ENCODE measurements at places on chromosomes 1 and 21. TPM values are rescaled to one million over a fixed set of nuclear protein-coding genes. Genes with fewer than 3 reads are reported as not detected.

OR2AK2 gene
- total RNA-seq, result not detected

LTN1 gene
- total RNA-seq, result 25.8 TPM

SPRR2D gene
- not detected for total RNA-seq

KDM5B gene
- 43.5 TPM for total RNA-seq

DNA sequence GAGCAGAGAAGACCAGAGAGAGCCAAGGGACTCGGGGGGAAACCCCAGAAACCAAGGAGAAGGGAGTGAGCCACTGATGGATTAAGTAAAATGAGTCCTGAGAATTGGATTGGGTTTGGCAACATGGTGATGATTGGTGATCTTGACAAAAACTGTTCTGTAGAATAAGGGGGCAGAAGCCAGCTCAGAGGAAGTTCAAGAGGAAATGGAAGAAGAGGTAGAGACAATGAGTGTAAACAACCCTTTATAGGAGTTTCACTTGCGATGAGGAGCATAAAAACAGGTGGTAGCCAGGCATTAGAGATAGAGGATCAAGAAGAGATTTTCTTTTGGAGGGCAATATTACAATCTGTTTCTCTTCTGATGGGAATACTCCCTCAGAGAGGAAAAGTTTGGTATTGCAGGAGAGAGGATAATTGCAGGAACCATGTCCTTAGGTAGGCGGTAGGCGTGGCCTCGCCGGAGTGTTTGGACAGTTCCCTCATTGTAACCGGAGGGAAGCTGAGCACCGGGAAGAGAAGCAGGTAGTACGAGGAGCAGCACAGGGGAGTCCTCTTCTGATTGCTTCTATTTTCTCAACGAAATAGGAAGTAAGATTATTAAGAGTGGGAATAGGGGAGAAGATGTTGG is 68.4 kb upstream of the TENT5C start:
- H3K27ac ChIP-seq, result no peak overlapping the region
- no peaks in the 10 kb centered on the region for H3K36me3 ChIP-seq
- no peaks in the 10 kb centered on the region for H3K27me3 ChIP-seq
- no peak for DNase-seq
- peaks cover 2% of the 10 kb centered on the region for H3K4me1 ChIP-seq
- H3K4me3 ChIP-seq, result no peak overlapping the region

DNA sequence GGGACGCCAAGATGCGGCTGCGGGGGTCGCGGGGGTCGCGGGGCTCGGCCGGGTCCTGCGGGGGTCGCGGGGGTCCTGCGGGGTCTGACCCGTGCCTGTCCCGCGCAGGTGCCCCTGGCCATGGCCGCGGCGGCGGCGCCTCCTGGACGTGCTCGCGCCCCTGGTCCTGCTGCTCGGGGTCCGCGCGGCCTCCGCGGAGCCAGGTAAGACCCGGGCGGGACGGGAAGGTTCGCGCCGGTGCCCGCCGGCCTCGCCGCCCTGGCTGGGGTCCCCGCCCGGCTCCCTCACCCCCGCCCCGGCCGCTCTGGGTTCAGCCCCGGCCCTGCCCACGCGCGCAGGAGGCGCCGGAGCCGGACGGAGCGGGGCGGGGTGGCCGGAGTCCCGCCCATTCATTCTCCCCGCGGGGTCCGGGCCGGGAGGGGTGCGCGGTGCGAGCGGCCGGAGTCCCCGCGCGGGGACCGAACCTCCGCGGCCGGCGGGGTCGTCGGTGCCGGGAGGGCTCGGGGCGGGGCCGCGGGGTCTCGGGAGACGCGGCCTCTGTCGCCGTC is 380 bp downstream of the COL18A1 start:
- no peak overlapping the region for H3K4me3 ChIP-seq
- DNase-seq, result peak; percentile 21
- H3K27ac ChIP-seq, result no peak overlapping the region
- peaks cover 14% of the 10 kb centered on the region for H3K4me1 ChIP-seq

DNA sequence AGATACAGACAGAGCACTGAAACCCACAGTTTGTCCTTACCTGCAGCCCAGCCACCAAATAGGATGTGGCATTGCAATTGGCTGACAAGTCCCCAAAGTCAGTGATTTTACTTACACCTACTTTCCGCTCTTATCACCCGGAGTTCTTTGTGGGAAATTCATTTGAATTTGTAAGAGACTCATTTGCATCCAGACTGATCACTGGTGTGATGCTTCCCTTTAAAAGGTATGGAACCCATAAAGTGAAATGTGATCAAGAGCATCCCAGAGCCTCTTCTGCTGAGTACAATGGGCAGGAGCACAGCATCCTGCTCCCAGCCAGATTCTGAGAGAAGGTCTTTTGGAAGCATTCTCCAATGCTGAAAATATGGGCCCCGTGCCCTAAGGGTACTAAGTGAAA is 161.4 kb downstream of the DAB1 start:
- no peak overlapping the region for H3K27ac ChIP-seq
- H3K4me1 ChIP-seq, result no peaks in the 10 kb centered on the region
- peaks cover 3% of the 10 kb centered on the region for H3K27me3 ChIP-seq
- H3K36me3 ChIP-seq, result no peaks in the 10 kb centered on the region
- H3K4me3 ChIP-seq, result no peak overlapping the region
- DNase-seq, result no peak

- H3K36me3 ChIP-seq, result no peaks in the 10 kb centered on the region
- DNase-seq, result no peak
- H3K4me3 ChIP-seq, result no peak overlapping the region
- no peak overlapping the region for H3K27ac ChIP-seq
- H3K27me3 ChIP-seq, result peaks cover 5% of the 10 kb centered on the region
- no peaks in the 10 kb centered on the region for H3K4me1 ChIP-seq
Observed at GRCh38 chr1:228841632-228842031, 106.4 kb downstream of the RHOU start.

DNA sequence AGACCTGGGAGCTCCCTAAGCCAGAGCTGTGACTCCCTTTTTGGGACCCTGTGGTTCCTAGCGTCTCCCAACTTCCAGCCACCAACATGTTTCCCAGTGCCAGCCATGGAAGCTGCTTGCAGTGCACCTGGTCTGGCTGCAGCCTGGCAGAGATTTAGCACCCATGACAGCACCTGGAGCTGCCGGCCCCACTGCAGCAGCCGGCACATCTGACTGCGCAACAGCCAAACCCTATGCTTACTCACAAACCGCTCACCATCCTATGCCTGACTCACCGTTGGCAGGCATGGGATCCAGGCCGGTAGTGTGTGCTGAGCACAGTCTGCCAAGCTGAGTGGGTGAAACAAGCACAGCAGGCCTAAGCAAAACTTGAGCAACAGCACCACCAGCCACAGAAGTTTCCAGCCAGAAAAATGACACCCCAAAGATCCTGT is 435.9 kb upstream of the PRMT6 start:
- H3K4me1 ChIP-seq, result no peaks in the 10 kb centered on the region
- no peak for DNase-seq
- no peak overlapping the region for H3K27ac ChIP-seq
- no peaks in the 10 kb centered on the region for H3K27me3 ChIP-seq

- peaks cover 29% of the 10 kb centered on the region for H3K27me3 ChIP-seq
- H3K4me1 ChIP-seq, result no peaks in the 10 kb centered on the region
- H3K27ac ChIP-seq, result no peak overlapping the region
- DNase-seq, result no peak
Observed at GRCh38 chr21:35989138-35989735, 71.1 kb downstream of the SETD4 start.

DNA sequence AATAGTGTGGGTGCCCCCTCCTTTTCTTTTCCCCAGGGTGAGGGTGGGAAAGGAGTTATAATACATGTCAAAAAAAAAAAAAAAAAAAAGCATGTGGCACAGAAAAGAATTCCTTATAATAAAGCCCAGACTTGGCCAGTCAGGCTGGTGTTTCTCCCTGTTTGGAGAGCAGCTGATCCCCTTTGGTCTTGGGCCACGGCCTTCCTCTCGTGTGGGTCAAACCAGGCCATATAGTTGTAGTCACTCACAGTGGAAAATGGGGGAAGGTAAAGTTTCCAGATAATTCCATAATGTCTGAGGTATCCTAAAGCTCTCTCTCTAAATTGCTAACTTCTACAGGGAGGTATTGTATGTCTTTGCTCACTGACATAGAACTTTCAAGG is 22.0 kb downstream of the CLIC6 start:
- H3K4me3 ChIP-seq, result no peak overlapping the region
- H3K36me3 ChIP-seq, result no peaks in the 10 kb centered on the region
- no peaks in the 10 kb centered on the region for H3K4me1 ChIP-seq
- DNase-seq, result no peak

- no peaks in the 10 kb centered on the region for H3K27me3 ChIP-seq
- no peak for DNase-seq
- H3K27ac ChIP-seq, result no peak overlapping the region
- H3K4me3 ChIP-seq, result no peak overlapping the region
- peaks cover 17% of the 10 kb centered on the region for H3K36me3 ChIP-seq
- no peaks in the 10 kb centered on the region for H3K4me1 ChIP-seq
Observed at GRCh38 chr21:29499734-29500343, 201.1 kb downstream of the BACH1 start.

DNA sequence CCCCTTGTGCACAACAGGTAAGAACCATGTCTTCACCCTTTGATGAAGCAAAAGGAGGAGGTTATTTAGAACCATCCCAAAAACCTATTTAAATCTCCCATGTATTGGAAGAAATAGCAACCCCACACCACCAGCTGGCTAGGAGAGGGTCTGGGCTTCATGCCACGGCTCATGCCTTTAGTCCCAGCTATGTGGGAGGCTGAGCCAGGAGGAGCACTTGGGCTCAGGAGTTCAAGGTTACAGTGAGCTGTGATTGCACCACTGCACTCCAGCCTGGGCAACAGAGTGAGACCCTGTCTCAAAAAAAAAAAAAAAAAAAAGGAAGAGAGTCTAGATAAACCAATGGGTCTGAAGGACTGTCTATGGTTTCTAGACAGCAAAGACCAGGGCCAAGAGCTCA is 197.9 kb upstream of the COA6 start:
- peaks cover 27% of the 10 kb centered on the region for H3K27me3 ChIP-seq
- DNase-seq, result no peak
- no peak overlapping the region for H3K27ac ChIP-seq
- H3K36me3 ChIP-seq, result no peaks in the 10 kb centered on the region
- no peaks in the 10 kb centered on the region for H3K4me1 ChIP-seq

GRCh38 chr21:16046656-16047330 is 317.0 kb downstream of the USP25 start:
- DNase-seq, result no peak
- no peaks in the 10 kb centered on the region for H3K4me1 ChIP-seq
- no peak overlapping the region for H3K4me3 ChIP-seq
- no peaks in the 10 kb centered on the region for H3K27me3 ChIP-seq
- H3K36me3 ChIP-seq, result no peaks in the 10 kb centered on the region

- DNase-seq, result no peak
- H3K36me3 ChIP-seq, result peaks cover 70% of the 10 kb centered on the region
- H3K4me3 ChIP-seq, result peak overlapping the region; percentile 21
- H3K27me3 ChIP-seq, result no peaks in the 10 kb centered on the region
Observed at GRCh38 chr1:150760013-150760412, 5.6 kb downstream of the CTSS start.

DNA sequence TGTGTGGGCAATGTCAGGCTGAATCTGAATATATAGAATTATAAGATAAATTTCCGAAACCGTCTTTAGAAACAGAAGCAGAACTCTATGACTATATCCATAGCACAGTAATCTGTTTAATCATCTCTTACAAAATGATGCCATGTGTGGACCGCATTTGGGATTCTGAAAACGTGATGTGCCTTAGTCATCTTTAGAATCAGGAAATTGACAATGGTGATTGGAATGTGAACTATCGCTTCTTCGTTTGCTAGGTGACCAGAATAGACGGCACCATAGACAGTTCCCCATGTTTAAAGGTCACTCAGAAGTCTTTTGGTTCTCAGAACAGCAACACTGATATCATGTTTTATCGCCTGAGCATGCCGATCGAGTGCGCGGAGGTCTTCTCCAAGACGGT is 300.3 kb downstream of the ZP4 start:
- DNase-seq, result no peak
- no peaks in the 10 kb centered on the region for H3K27me3 ChIP-seq
- no peaks in the 10 kb centered on the region for H3K36me3 ChIP-seq
- no peak overlapping the region for H3K4me3 ChIP-seq
- no peak overlapping the region for H3K27ac ChIP-seq

- DNase-seq, result no peak
- H3K27me3 ChIP-seq, result no peaks in the 10 kb centered on the region
- H3K4me3 ChIP-seq, result no peak overlapping the region
- H3K36me3 ChIP-seq, result peaks cover 62% of the 10 kb centered on the region
Observed at GRCh38 chr1:36238433-36238832, 14.2 kb downstream of the THRAP3 start.

DNA sequence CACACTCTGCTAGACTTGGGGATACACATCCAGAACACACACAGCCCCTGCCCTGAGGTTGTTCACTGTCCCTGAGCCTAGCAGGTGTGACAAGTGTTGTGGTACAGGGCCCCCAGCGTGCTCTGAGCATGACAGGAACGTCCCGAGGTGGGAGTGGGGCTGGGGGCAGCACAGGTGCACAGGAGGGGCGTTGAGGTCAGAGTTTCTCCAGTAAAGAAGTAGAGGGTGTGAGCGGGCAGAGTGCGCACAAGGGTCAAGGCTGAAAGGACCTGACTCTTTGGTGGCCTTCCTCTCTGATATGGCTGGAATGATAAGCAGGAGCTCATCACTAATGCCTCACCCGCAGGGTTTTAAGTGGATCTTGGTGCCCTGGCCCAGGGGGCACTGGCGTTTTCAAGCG is 1.3 kb upstream of the FALEC start:
- no peaks in the 10 kb centered on the region for H3K36me3 ChIP-seq
- peak overlapping the region; percentile 95 for H3K4me3 ChIP-seq
- H3K27me3 ChIP-seq, result no peaks in the 10 kb centered on the region
- peak overlapping the region; percentile 24 for H3K27ac ChIP-seq
- peaks cover 27% of the 10 kb centered on the region for H3K4me1 ChIP-seq

GRCh38 chr1:1442069-1442770 is 6.7 kb downstream of the VWA1 start:
- no peak overlapping the region for H3K27ac ChIP-seq
- H3K4me1 ChIP-seq, result peaks cover 5% of the 10 kb centered on the region
- DNase-seq, result no peak
- no peak overlapping the region for H3K4me3 ChIP-seq
- H3K36me3 ChIP-seq, result no peaks in the 10 kb centered on the region
- H3K27me3 ChIP-seq, result peaks cover 6% of the 10 kb centered on the region

GRCh38 chr1:176795929-176796328 is 333.0 kb downstream of the PAPPA2 start:
- H3K27ac ChIP-seq, result no peak overlapping the region
- peaks cover under 1% of the 10 kb centered on the region for H3K27me3 ChIP-seq
- H3K4me1 ChIP-seq, result no peaks in the 10 kb centered on the region
- DNase-seq, result no peak
- no peak overlapping the region for H3K4me3 ChIP-seq
- no peaks in the 10 kb centered on the region for H3K36me3 ChIP-seq

- no peaks in the 10 kb centered on the region for H3K4me1 ChIP-seq
- no peaks in the 10 kb centered on the region for H3K36me3 ChIP-seq
- no peak overlapping the region for H3K4me3 ChIP-seq
- no peak for DNase-seq
- H3K27me3 ChIP-seq, result no peaks in the 10 kb centered on the region
Observed at GRCh38 chr1:197399755-197400521, 131.9 kb downstream of the CRB1 start.

GRCh38 chr1:3319874-3320245 is 134.6 kb upstream of the ARHGEF16 start:
- H3K27me3 ChIP-seq, result peaks cover 5% of the 10 kb centered on the region
- peaks cover 6% of the 10 kb centered on the region for H3K4me1 ChIP-seq
- H3K27ac ChIP-seq, result no peak overlapping the region
- DNase-seq, result no peak
- no peak overlapping the region for H3K4me3 ChIP-seq
- H3K36me3 ChIP-seq, result no peaks in the 10 kb centered on the region

- no peaks in the 10 kb centered on the region for H3K36me3 ChIP-seq
- H3K27me3 ChIP-seq, result no peaks in the 10 kb centered on the region
- no peak for DNase-seq
- H3K27ac ChIP-seq, result peak overlapping the region; percentile 83
- H3K4me1 ChIP-seq, result peaks cover 55% of the 10 kb centered on the region
Observed at GRCh38 chr1:39214714-39214997, 10.2 kb downstream of the MACF1 start.
